ENCODE measurements at places on chromosomes 5 and 9. TPM values are rescaled to one million over a fixed set of nuclear protein-coding genes. Genes with fewer than 3 reads are reported as not detected.

DNA sequence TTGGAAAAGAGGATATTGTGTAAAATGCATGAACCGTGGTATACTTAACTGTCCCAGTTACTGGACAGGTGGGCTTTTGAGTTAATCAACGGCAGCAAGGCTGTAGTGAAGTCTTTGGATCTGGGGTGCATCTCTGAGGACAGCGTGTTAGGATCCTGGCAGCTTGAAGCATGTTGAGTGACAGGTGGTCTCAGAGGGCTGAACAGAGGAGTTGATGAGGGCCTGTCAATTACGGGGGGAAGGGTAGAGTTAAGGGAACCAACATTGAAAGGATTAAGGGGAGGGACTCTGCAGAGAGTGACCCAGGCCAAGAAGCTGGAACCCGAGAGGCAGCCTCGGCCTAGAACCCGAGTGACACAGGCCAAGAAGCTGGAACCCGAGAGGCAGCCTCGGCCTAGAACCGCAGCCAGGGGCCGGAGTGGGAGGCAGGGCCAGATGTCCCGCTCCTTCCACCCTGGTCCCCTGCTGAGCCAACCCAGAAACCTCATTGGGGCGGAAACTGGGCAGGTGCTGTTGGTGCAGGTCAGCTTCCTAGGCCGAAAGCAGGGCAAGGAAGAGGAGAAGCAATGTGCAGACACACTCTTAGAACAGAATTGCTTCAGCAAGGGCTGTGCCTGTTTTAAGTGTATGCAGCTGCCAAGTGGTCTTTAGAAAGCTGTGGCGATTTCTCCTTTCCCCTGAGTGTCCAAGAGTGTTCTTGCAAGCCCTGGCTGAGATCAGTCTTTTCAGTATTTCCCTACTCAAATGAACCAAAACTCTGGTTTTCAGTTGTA, 62.0 kb downstream of the ANKRD33B start:
- no peak overlapping the region for H3K27ac ChIP-seq
- no peak overlapping the region for H3K4me3 ChIP-seq
- DNase-seq = no peak
- no peaks in the 10 kb centered on the region for H3K36me3 ChIP-seq

- no peak for DNase-seq
- no peaks in the 10 kb centered on the region for H3K36me3 ChIP-seq
- no peaks in the 10 kb centered on the region for H3K27me3 ChIP-seq
- no peaks in the 10 kb centered on the region for H3K4me1 ChIP-seq
Measured at GRCh38 chr5:108634617-108635288, 112.9 kb upstream of the FER start.

GRCh38 chr9:135376511-135377265, 102.9 kb upstream of the PPP1R26 start:
- DNase-seq = no peak
- no peak overlapping the region for H3K4me3 ChIP-seq
- H3K27ac ChIP-seq = no peak overlapping the region
- no peaks in the 10 kb centered on the region for H3K36me3 ChIP-seq
- no peaks in the 10 kb centered on the region for H3K4me1 ChIP-seq

DNA sequence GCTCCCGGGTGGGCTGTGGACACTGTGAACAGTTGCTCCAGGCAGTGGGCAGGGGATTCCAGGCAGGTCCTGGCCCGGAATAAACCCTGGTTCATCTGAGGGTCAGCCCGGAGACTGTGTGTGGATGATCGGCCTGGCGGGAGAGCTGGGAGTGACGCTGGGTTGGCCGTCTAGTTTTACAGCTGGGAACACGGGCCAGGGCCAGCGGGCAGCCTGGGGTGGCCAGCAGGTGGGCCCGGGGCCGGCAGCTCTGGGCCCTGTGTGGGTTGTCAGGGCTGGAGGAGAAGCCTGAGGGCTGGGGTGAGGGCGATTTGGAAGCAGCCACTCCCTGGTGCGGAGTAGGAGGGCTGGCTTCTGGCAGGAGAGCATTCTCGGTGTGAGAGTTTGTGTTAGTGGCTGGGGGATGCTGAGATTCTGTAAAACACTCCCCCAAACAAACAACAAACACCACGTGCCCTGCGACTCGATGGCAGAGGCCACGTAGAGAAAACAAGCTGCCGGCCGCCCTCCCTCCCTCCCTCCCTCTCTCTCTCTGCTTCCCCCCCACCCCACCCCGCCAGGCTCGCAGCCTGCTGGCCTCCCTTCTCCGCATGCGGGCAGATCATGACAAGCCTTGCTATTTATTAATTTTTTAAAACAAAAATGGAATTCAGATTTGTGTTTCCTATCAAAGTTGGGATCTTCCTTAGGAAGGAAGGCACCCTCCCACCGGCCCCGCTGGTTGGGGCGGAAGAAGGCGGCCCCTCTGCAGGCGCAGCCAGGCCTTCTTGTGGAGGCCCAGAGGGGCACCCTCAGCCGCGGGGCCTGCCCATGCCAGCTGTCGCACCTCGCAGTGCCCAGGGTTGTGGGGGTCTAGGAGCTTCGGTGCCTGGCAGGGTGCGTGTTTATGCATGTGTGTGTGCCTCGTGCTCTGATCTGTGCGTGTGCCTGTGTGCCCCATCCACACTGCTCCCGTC, 49.5 kb downstream of the RXRA start:
- peak; percentile 83 for DNase-seq
- peaks cover 94% of the 10 kb centered on the region for H3K4me1 ChIP-seq
- no peaks in the 10 kb centered on the region for H3K27me3 ChIP-seq
- peak overlapping the region; percentile 83 for H3K27ac ChIP-seq
- no peaks in the 10 kb centered on the region for H3K36me3 ChIP-seq

- DNase-seq = no peak
- no peak overlapping the region for H3K27ac ChIP-seq
- H3K36me3 ChIP-seq = no peaks in the 10 kb centered on the region
Measured at GRCh38 chr5:74948031-74948546, 81.9 kb upstream of the FAM169A start.

The LTC4S gene
- total RNA-seq = 10.3 TPM

DNA sequence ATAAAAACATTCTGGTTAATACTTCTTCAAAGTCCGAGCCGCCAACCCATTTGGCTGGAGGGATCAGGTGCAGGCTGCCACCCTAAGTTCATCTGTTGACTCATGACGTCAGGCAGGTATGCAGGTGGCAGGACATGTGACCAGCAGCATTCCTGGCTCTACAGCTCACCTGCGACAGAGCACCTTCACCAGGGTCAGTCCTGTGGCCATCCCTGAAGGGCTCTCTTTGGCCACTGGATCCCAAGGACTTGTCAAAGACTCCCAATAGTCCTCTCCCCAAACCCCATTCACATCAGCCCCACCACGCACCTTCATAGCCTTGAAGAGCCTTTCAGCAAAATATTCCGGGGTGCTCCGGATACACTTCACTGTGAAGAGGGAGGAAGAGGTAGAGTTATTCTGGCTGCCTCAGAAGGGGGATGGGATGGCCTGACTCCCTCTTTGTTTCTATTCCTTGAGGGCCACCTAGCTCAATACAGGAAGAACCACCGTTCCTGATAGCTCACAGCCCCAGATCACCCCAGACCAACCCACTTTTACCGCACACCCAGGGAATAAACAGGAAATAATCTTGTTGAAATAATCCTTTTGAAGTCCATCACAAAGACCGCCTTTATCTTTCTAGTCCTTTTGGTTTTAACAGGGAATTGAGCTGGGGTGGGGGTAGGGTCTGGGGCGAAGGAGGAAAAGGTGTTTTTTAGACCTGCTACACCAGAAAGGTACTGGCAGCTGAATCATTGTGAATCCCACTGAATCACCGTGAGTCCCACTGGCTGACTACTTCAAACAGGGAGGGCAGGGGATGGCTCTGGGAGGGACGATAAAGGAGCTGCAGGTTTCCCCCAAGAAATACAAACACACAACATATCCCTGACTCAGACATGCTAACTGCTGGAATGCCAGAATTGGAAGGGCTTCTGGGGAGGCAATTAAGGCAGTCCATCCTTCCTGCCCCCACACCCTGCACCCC, 26.4 kb downstream of the ANXA6 start:
- no peaks in the 10 kb centered on the region for H3K36me3 ChIP-seq
- no peak overlapping the region for H3K27ac ChIP-seq
- H3K27me3 ChIP-seq = no peaks in the 10 kb centered on the region
- H3K4me1 ChIP-seq = no peaks in the 10 kb centered on the region

DNA sequence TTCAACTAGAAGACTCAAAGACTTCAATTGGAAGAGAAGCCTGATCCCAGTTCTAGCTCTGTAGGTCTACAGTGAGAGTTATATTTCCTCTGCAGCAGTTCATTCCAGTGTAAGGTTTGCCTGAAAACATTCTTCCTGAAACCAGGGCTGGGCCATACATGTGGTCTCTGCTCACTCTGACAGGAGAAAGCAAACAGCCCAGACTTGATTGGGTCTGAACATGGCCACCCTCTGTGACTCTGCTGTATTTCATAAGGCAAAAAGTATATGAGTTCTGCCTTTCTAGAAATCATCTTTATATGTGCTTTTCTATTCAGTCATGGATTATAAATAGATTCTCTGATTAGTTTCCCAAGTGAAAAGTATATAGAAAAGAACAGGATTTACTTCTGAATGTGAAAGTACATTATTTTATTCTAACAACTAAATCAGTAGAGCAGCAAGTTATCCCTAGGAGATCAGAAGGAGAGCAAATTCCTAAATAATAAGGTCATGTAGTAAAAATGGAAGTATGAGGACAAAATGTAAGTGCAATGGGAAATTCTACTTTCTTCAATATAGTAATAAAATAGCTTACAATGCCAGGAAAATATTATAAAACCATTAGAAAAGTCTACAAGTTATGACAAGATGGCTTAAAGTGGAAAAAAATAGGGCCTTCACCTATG, 144.3 kb downstream of the EFNA5 start:
- H3K27me3 ChIP-seq = no peaks in the 10 kb centered on the region
- H3K36me3 ChIP-seq = no peaks in the 10 kb centered on the region
- no peak overlapping the region for H3K4me3 ChIP-seq
- H3K4me1 ChIP-seq = no peaks in the 10 kb centered on the region

GRCh38 chr5:56692359-56693219, 122.8 kb upstream of the MAP3K1 start:
- peak; percentile 56 for DNase-seq
- no peaks in the 10 kb centered on the region for H3K27me3 ChIP-seq
- peak overlapping the region; percentile 33 for H3K27ac ChIP-seq
- H3K4me3 ChIP-seq = no peak overlapping the region

All from testis (tissue), 5 donors.